Thoracic aorta (tissue), 2 donors: ENCODE measurements at places on chromosomes 7 and 10. TPM values are rescaled to one million over a fixed set of nuclear protein-coding genes. Genes with fewer than 3 reads are reported as not detected.

- DNase-seq: peak; percentile 57
Measured at GRCh38 chr7:134432296-134433152, 26.4 kb downstream of the AKR1B1 start.

DNA sequence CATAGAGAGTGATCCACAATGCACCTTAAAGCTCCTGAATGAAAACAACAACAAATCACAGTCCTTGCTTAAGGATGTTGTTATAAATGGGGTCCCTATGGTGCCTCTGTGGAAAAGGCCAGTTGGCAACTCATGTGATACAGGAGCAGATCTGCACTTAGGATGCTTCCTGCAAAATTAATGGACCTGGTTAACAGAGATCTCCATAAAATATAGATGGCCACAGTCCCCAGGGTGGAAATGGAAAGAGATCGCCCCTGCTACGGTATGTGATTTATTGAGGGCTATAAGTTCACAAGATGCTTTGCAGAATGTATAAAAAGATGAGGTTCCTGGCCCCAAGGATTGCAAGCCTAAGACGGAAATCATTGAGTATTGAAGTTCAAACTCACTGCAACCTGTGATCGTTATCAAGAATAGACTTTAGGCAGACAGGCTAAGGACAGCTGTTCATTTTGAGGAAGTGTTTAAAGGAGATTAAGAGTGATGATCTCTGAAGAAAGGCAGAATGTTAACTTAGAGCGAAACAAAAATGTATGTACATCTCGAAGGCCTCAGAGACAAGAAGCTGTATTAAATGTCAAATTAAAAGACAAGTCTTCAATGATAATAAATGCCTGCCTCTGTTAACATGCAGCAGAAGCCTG lies 174.1 kb upstream of the PLPP4 start:
- DNase-seq: no peak

DNA sequence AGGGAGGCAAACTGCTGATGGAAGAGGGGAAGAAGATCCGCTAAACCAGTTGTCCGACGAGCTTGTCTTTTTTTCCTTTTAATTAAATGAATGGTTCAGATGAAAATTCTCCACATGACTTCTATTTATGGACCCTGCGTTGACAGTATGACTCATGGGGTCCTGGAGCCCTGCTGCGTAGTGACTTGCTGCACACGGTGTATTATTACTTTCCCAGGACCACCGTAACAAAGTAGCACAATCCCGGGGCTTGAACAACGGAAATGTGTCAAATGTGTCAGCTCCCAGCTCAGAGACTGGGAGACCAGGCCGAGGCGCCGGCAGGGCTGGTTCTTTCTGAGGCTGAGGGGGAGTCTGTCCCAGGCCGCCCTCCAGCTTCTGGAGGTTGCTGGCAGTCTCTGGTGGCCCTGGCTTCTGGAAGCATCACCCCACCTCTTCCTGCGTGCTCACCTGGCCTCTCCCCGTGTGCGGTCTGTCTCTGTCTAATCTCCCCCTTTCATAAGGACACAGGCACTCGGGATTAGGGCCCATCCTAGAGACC lies 33.8 kb upstream of the MNX1 start:
- no peak for DNase-seq

- DNase-seq: no peak
Measured at GRCh38 chr10:4894335-4894734, 68.3 kb downstream of the AKR1E2 start.

DNA sequence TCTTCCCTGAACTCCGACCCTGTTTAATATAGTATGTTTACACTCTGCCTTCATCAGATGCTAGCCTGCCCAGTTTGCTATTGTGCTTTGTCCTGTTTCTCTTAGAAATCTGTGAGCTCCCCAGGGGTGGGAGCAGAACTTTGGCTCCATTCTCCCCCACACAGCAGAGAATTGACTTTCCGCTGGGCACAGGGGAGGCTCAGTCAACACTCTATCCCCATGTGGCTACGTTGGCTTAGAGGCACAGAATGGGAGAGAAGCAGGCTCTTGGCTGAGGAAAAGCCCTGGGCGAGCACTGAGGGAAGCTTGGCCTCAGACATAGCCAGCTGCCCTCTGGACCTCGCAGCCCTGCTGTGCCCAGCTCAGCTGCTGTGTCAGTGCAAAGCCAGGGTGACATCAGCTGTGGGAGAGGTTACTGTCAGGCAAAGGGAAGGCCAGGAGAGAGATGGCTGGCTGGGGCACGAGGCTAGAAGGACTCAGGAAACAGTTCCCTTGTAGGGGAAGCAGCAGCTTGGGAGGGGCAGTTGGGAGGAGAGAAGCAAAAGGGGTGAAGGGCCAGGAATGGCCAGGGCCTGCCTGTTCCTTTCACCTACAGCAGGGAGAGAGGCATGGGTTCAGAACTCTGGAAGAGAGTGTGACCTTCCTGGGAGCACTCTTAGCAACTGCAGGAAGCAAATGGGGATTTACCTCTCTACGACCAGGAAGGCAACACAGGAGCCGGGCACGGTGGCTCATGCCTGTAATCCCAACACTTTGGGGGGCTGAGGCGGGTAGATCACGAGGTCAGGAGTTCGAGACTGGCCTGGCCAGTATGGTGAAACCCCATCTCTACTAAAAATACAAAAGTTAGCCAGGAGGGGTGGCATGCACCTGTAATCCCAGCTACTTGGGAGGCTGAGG lies 5.8 kb upstream of the SCD start:
- no peak for DNase-seq

Gene OPN1SW
- total RNA-seq: not detected

Gene DYDC2
- not detected for total RNA-seq

Gene SFXN2
- total RNA-seq: 18.3 TPM

DNA sequence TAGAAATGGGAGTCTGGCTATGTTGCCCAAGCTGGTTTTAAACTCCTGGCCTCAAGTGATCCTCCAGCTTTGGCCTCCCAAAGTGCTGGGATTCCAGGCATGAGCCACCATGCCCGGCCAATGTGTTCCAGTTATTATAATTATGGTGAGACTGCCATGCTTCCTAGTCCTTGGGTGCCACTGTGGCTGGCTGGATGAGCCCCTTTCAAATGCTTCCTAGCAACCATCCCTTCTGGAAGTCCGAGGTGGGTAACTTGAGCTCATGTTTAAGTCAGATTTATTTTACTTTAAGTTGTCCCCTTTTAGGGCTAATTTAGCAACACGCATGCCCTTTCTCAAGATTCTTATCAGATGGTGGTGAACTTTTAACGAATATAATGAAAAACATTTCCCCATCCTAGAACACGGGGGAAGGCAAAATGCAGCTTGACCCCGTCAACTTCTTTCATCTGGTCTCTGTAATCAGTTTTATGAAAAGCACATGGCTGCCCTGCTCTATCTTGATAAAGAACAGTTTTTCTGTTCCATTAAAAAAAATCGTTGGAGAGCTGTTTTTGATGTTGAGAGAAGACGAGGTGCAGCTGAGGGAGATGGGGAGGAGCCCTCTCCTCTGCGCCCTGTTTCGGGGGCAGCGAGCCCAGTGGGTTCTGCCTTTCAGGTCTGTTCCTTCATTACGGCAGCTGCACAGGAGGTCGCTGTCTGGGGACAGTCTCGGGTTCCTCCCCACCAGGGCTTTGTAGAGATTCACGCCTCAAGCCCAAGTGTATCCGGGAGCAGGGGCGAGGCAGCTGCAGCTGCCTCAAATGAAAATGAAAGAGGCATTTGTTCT lies 61.0 kb upstream of the MKI67 start:
- no peak for DNase-seq

Gene CBLL1
- total RNA-seq: 21.9 TPM

Gene C10orf53
- total RNA-seq: not detected

GRCh38 chr10:117223693-117224430 lies 17.1 kb upstream of the SLC18A2 start:
- no peak for DNase-seq

Gene CLRN3
- not detected for total RNA-seq

DNA sequence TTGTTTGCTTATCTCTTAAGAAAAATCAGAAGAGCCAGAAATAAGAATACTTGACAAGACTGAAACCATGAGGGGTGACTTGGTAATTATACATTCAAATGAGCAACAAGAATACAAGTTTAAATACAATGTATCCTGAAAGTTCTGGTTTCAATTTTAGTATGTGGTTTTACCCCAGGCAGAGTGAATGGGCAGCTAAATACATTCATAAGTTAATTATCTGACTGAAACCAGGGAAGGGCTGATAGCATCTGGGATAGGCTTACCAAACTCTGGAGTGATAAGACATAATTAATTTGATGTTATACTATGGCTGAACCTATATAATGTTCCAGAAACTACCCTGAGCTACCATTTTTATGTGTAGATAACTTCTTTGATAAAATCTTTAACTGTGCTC lies 252.2 kb upstream of the PLXNA4 start:
- DNase-seq: no peak

GRCh38 chr10:126502441-126502840 lies 114.2 kb upstream of the ADAM12 start:
- DNase-seq: no peak

GRCh38 chr10:91621483-91622113 lies 11.3 kb downstream of the PPP1R3C start:
- DNase-seq: no peak
